ENCODE measurements at places on chromosomes 13 and 19.

DNA sequence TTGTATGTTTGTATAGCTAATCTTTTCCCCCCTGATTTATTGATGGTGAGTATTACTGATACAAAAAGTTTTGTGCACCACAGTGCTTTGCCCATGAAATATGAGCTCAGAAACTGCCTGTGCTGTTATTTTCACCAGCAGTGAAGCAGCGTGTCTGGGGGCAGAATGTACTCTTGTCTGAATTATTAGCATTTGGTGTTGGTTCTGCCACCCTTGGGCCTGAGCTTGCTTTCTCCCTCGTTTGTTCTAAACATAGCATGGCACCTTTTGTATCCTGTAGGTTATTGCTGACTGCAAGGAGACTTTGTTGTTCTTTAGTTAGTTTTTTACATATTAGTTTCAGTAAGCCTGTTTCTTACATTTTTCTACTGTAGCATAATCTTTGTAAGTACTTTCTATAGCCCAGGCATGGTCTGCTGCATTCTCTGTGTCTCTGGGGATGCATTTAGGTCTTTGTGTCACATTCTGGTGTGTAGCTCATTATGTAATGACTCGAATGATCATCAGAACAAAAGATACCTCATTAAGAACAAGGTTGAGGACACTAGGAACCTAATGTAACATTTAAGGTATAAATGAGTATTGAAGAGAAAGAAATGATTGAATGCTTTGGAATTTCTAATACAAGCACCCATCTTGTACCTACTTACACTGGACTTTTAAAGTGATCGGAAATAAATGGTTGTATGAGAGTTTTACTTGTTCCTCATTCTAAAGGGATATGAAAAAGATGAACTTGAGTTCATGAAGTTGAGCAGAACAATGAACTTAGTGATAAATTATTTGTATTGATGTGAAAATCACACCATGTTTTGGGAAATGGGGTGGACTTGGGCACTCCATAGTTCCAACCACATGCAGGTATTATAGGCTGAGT lies 50.3 kb upstream of the GPI start:
- no peak for DNase-seq

- no peak for DNase-seq
Observed at GRCh38 chr13:34765446-34766180, 176.5 kb upstream of the NBEA start.

- DNase-seq = no peak
Observed at GRCh38 chr19:3784607-3785450, 1.4 kb downstream of the MATK start.

GRCh38 chr19:35447606-35448469 lies at the start of gene FFAR2:
Gene FFAR2, plus strand, starts transcription at chr19:35448257. Its CDS starts 1,458 bp downstream, at chr19:35449715.
- DNase-seq = no peak

DNA sequence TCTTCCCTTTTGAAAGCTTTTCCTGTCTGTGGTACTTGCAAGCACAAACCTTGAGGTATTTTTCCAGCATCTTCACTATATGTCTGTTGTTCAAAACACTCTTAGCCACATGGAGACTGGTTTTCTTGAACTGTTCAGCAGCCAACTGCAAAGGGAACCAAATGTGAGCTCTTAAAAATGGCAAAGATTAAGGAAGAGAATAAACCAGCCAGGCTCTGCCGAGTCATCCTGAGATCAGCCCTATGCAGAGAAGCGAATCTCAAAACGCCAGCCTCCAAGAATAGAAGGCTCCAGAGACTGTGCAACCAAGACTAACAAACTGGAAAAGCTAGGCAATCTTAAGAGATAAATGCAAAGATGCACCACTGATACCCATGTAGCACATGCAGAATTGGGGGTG lies 20.7 kb downstream of the AKAP8 start:
- no peak for DNase-seq

- no peak for DNase-seq
Observed at GRCh38 chr13:36804588-36804987, 14.4 kb upstream of the RFXAP start.

Measured in NCI-H524 (cell line).